ENCODE measurements at places on chromosomes 5 and 9.
A peak's percentile ranks its signal among the peaks of the same experiment; 100 is the strongest.

DNA sequence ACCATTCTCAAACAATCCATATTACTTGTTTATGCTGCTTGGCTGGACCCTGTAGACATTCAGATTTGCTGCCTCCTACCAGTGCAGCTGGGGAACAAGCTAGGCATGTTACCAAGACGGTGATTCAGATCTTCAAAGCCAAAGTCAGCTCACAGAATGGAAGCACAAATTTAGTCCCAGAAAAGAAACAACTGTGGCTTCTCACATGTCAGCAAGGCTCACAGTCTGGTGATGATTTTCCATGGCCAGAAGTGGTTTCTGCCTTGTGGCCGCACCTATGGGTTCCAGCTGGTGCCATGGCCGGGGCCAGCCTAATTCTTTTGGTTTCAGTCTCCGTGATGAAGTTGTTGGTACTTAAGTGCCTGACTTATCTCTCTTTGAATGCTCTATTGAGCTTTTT lies 182.2 kb downstream of the TMC1 start:
- DNase-seq, result no peak

GRCh38 chr9:81607593-81608288 lies 81.6 kb downstream of the TLE1 start:
- DNase-seq, result no peak

- DNase-seq, result no peak
Observed at GRCh38 chr5:99005506-99005905, 76.7 kb upstream of the CHD1 start.

GRCh38 chr5:96668725-96669124 lies 6.5 kb downstream of the CAST start:
- no peak for DNase-seq

GRCh38 chr9:469672-470551 lies 255.2 kb downstream of the DOCK8 start:
- peak; percentile 81 for DNase-seq
